ENCODE measurements at places on chromosomes 7 and 10. TPM values are rescaled to one million over a fixed set of nuclear protein-coding genes. Genes with fewer than 3 reads are reported as not detected.

Gene CEP55
- 1.7 TPM for total RNA-seq

Gene SLC25A13
- 9.6 TPM for total RNA-seq

Gene PITX3
- total RNA-seq: not detected

Gene CALHM3
- total RNA-seq: not detected

Gene GNAT3
- total RNA-seq: not detected

Gene SEMA4G
- 14.8 TPM for total RNA-seq

Gene NPY4R2
- under 0.01 TPM for total RNA-seq

Gene CELF2
- 129 TPM for total RNA-seq

Gene UTF1
- not detected for total RNA-seq

Gene EBLN1
- not detected for total RNA-seq

Gene ZWINT
- 4.9 TPM for total RNA-seq

Gene IDI2
- not detected for total RNA-seq

Gene MACC1
- 0.25 TPM for total RNA-seq

Gene UCMA
- total RNA-seq: not detected

Gene TMEM213
- total RNA-seq: not detected

Gene TDRD1
- 0.25 TPM for total RNA-seq

Gene CYP2E1
- 6.6 TPM for total RNA-seq

Gene VSTM4
- 3.2 TPM for total RNA-seq

Gene INHBA
- total RNA-seq: 7.9 TPM

Gene CCDC172
- total RNA-seq: not detected

Gene VPS37D
- 14.5 TPM for total RNA-seq

Gene FAM25G
- not detected for total RNA-seq

Gene ORAI2
- 23.6 TPM for total RNA-seq

Gene CAMK2B
- 76.7 TPM for total RNA-seq

Gene KIF11
- 4.4 TPM for total RNA-seq

Gene PAPOLB
- total RNA-seq: 0.74 TPM

Gene INSYN2A
- total RNA-seq: 7.4 TPM

Gene LRWD1
- 48.4 TPM for total RNA-seq
